Adipose tissue (tissue), 3 donors: ENCODE measurements at places on chromosomes 5 and 9. TPM values are rescaled to one million over a fixed set of nuclear protein-coding genes. Genes with fewer than 3 reads are reported as not detected.

Gene GRXCR2
- not detected for polyA plus RNA-seq

Gene DMRTA1
- 0.22 TPM for polyA plus RNA-seq

Gene LCN12
- 1.4 TPM for polyA plus RNA-seq

Gene HTR1A
- polyA plus RNA-seq = not detected

Gene MED22
- 15.9 TPM for polyA plus RNA-seq

Gene SLC44A1
- 10.8 TPM for polyA plus RNA-seq

Gene SPTLC1
- 24.5 TPM for polyA plus RNA-seq

Gene WNT8A
- polyA plus RNA-seq = not detected

Gene SHOC1
- not detected for polyA plus RNA-seq

Gene KCNN2
- polyA plus RNA-seq = 0.45 TPM

Gene PCDHA12
- polyA plus RNA-seq = not detected

Gene GALNT10
- polyA plus RNA-seq = 14.5 TPM

Gene IGIP
- polyA plus RNA-seq = 17.4 TPM

Gene SPATA9
- 7.0 TPM for polyA plus RNA-seq

Gene LRRTM2
- 0.11 TPM for polyA plus RNA-seq

Gene CHSY3
- 2.9 TPM for polyA plus RNA-seq

Gene MYORG
- polyA plus RNA-seq = 5.2 TPM

Gene FOXD4L6
- not detected for polyA plus RNA-seq

Gene DMRT3
- polyA plus RNA-seq = 0.79 TPM

Gene ALAD
- 32.5 TPM for polyA plus RNA-seq

Gene CNTNAP3B
- polyA plus RNA-seq = 8.7 TPM

Gene IL5
- polyA plus RNA-seq = not detected

Gene CENPK
- polyA plus RNA-seq = 0.56 TPM

Gene PDGFRB
- 70.7 TPM for polyA plus RNA-seq

Gene C9
- not detected for polyA plus RNA-seq
